ENCODE measurements at places on chromosomes 12 and 14.

DNA sequence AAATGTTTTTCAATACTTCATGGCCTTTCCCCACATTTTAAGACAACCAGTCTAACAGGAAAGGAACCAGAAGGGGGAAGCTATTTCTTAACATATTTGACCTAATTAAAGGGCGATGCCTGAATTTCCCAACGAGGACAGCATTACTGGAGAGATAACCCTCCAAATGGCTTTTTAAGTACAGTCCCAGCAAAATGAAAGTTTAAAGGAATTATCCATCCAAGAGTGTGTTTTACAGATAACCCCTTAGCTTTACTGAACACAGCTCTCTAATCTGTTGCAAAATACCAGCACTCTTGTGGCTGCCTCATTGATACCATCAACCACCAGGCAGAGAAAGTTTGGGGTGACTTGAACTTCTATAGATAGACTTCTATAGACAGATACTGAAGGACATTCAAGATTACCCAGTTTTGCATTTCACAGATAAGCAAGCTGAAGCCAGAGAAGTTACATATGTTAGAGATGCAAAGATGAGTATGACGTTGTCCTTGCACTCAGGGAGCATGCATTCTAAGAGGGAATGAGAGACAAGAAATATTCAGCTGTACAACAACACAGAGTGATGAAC is 41.3 kb upstream of the DUSP6 start:
- DNase-seq = no peak

DNA sequence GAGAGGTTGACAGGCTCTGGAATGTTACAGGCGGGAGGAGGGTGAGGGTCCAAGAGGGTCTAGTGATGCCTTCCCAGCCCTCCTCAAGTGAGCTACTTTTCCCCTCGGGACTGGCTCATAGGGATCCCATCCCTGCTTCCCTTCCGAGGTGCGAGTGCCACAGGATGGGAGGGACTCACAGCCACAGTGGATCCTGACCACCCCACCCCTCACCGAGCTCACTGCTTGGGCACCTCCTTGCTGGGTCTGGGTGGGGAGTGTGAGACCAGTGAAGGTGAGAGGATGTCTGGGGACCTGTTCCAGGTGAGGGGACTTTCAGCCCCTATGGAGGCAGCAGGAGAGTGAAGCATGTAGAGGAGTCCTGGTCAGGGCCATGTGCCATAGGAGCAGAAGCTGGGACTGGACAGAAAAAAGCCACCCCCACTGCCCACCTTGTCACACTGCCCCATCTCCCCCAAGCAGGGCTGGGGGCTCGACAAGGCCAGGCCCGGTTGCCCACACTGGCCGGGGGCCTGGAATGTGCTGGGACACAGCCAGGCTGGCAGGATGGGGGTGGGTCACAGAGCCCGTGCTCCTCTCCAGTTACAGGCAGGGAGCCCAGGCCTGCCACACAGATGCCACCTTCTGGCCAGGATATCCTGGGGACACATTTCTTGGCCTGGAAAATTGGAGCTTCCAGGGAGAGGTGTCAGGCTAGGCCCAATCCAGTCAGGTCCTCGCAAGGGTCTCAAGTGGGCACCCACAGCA is 1.7 kb upstream of the TNS2 start:
- no peak for DNase-seq

- no peak for DNase-seq
Measured at GRCh38 chr12:52645982-52646381, 6.0 kb downstream of the KRT2 start.

DNA sequence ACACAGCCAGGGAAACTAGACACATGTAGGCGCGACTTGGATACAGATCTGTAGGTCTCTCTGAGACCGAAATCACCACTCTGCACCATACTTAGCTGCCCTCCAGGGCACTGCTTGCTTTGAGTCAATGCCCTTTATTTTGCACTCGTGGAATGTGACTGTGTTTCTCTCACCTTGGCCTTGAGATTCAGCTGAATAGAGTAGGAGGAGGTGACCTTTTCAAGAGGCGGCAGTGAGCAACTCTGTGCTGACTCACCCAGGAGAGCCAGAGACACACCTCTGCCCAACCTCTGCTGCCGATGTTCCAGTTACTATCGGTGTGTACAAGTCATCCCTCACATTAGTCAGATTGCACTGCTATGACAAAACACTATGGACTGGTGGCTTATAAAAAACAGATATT is 583.4 kb downstream of the VRK1 start:
- DNase-seq = peak; percentile 67

DNA sequence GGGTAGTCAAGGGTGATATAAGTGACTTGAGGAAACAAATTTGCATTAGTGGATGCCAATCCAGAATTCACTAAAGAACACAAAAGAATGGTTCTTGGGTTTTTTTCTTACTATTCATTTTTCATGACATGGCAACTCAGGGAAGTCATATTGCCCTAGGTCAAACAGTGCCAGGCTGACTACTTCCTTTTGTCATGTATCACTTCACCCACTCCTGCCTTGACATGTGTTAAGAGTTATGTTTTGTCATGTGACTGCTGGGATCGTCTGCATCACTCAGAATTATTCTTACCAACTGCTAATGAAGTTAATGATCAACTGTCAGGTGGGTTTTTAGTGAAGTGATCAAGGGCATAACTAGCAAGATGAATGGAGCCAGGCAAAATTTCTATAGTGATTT is 74.2 kb downstream of the PRORP start:
- DNase-seq = no peak

- no peak for DNase-seq
Measured at GRCh38 chr12:123497065-123497464, 36.5 kb downstream of the RILPL1 start.

GRCh38 chr14:60622210-60622916 is 26.9 kb downstream of the SIX1 start:
- DNase-seq = no peak

- DNase-seq = no peak
Measured at GRCh38 chr12:32312049-32312670, 87.2 kb upstream of the FGD4 start.

DNA sequence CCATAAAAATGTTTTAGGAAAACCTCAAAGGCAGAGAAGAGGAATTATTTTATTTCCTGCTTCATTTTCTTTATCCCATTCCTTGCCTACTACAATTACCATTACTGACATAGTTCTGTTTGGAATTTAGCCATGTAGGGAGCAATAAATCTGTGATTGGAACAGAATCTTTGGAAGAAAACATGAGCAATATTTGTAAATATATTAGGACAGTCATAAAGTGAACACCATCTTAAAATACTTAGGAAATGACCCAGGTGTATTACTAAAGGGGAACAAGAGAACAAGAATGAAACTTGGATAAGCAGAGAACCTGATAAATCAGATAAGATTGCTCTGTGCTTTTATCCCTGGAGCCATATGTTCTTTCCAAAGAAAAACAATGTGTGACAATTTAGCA is 1326.0 kb upstream of the FLRT2 start:
- DNase-seq = no peak

All from stimulated activated CD4-positive, alpha-beta T cell treated with anti-CD3 and anti-CD28 coated beads, Interleukin-4, amount 100 ng/mL, for 1 hour (primary cell).